SW480 (cell line): ENCODE measurements at places on chromosomes 6 and 20.

DNA sequence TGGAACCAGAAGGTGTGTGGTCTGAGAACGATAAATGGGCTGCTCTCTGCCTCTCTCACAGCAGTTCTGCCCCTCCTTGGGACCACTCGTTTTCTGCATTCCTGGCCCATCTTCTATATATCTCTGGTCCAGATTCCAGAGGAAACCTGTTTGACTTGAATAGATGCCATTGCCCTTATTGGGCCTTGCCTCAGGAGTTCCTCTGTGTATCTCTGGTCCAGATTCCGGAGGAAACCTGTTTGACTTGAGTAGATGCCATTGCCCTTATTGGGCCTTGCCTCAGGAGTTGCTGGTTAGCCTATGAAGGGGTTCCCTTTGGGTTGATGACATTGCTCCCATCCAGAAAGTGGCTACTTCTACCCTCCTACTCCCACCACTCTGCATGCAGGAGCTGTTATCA is 189.4 kb downstream of the SLC16A10 start:
- no peak for DNase-seq

GRCh38 chr6:140641412-140641811 is 1267.0 kb upstream of the CITED2 start:
- no peak for DNase-seq

DNA sequence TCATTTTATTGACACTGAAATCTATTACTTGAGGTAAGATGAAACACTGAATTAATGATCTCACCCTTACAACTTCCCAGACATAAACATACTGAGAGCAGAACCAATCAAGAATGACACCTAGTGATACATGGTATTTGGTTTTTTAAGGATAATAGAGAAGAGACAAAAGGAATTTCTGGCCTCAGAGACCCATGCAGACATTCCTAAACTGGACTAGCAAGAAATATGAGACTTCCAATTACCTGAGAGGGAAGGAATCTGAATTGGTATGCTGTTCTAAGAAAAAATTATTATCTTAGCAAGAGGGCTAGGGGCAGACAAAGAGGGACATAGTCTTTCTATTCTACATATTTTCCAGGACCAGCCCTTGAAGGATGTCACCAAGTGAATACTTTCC is 141.1 kb downstream of the BMP5 start:
- no peak for DNase-seq

GRCh38 chr6:42359021-42359420 is 92.7 kb downstream of the TRERF1 start:
- DNase-seq = no peak

GRCh38 chr6:108285381-108285780 is 9.5 kb upstream of the AFG1L start:
- no peak for DNase-seq

GRCh38 chr6:85672623-85673022 is 29.9 kb upstream of the SYNCRIP start:
- no peak for DNase-seq

GRCh38 chr6:33344701-33345697 is 27.5 kb upstream of the ZBTB22 start:
- peak; percentile 72 for DNase-seq

- no peak for DNase-seq
These were observed 74.9 kb downstream of the FOXO3 start for GRCh38 chr6:108635505-108636226.

DNA sequence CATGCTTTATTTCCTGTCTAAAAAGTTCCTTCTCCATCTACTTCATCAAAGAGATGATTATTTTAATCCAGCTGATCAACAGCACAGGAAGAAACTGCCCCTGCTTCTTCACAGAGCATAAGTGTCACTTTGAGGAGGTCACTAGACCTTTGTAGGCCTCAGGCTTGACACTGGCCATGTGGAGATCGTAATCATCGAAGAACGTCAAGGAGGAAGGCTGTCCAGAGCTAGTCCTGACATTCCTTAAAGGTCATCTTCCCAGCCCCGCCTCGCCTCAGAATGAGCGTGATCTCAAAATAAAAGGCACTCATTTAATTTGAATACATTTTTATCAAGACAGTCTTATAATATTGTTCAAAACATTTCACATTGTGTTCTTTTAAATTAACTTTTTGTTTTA is 445.7 kb upstream of the CDH4 start:
- no peak for DNase-seq

DNA sequence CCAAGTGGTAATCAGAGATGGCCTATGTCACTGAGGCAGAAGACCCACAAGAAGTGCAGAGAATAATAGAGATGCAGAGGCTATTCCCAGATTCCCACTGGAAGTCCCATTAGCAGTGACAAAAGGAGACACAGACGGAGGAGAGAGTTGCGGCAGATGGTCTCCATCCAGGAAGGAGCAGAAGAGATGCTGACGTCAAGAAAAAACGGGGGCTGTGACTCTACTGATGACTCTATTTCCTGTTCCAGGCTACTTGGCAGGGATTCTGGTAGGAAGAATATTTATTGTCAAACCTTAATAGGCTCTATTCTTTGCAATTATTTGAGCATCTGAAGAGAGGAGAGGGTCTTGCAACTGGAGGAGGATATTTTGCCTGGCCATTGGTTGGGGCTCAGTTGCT is 246.0 kb upstream of the ECI2 start:
- DNase-seq = no peak

GRCh38 chr6:131825946-131826345 is 18.1 kb downstream of the ENPP1 start:
- no peak for DNase-seq

DNA sequence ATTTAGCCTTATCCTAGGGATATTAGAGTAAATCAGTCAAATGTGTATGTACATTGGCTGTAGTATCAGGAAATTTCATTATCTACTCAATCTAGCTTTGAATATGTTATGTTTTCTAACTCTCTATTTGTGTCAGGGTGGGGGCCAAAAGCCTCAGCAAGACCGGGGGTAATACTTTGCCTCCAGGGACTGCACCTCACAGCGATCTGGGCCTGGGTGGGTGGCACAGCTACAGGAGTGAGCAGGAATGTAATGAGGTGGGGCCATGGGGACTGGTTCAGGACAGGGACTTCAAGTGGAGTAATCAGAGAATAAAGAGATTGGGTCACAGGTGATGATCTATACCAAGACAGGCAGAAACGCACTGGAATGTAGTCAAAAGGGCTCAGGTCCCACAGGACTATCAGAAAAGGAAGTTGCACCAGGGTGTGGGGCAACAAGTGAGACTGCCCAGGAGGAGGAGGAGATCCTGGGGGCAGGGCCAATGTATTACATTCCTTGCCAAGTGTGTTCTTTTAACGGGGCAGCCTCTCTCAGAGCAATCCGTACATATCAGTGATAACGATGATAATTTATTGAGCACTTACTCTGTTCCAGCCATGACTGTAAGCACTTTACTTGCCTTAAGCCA is 54.0 kb downstream of the PIGU start:
- DNase-seq = no peak

DNA sequence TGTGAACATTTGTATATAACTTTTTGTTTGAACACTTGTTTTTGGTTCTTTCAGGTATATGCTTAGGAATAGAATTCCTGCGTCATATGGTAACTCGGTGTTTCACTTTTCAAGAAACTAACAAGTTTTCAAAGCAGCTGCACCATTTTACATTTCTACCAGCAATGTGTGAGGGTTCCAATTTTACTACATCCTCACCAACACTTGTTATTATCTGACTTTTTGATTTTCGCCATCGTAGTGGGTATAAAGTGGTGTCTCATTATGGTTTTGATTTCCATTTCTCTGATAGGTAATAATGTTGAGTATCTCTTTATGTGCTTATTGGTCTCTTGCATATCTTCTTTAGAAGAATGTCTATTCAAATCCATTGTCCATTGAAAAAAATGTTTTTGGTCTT is 39.6 kb upstream of the MROH8 start:
- DNase-seq = no peak

GRCh38 chr6:169959136-169960002 is 207.9 kb downstream of the ERMARD start:
- DNase-seq = no peak

DNA sequence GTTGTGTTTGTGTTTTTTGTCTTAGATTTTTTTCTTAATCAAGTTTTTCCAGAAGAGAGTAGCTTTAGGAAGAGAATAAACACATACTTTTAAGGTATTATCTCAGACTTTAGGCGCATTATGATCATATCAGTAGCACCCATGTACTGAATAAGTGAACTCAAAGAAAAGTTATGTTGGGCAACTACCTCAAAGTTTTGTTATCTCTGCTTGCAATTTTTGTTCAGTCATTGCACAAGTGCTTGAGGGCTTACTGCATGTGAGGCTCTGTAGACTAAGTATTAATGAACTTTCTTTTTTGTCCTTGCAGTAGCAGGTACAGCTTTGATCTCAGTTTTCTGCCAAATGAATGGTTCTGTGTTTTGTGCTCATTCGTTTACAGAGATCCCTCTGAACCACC is 189.0 kb downstream of the SLC16A10 start:
- DNase-seq = no peak

GRCh38 chr6:74857157-74857556 is 348.7 kb downstream of the COL12A1 start:
- DNase-seq = no peak

- DNase-seq = peak; percentile 100
These were observed 1.1 kb downstream of the SPAG4 start for GRCh38 chr20:35616465-35617396.

DNA sequence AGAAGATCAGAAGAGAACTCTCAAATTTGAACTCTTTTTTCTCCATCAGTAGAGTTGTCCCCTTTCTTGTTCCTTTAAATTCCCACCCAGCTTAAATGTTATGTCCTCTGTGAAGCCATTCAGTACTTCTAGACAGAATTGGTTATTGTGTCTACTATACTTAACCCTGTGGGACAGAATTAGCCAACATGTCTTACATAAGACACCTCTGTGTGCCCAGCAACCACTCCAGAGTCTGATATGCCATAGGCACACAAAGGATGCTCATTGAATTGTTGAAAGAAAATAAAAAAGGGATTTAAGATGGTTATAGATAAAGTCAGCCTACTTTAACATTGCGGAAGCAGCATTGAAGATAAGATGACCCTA is 77.0 kb upstream of the LTV1 start:
- no peak for DNase-seq

DNA sequence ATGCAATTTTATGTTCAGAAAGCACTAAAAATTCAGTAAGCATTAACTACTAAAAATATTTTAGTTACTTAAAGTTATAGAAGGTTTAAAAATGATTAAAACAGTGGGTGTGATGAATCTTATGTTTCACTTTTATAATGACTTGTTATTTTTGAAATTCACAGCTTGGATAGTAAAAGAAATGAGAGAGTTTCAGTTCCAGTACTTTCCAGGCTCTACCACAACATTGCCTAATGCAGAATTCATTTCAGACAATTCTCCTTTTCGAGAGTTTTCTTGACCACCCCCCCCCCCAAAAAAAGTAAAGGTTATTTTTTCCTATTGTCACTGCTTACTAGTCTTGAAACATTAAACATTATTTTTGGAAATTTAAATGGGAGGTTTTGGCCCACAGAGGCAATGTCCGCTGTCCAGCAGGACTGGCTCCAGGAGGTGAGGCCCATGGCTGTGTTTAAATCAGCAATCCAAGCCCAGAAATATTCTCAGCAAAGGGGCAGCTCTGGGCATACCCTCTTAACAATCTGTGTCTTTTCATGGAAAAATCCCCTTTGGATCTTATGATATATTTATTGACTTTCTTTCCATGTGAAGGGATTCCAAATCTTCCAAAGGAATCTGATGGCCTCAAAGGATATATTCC is 519.9 kb downstream of the MAFB start:
- DNase-seq = no peak

GRCh38 chr6:35089935-35090505 is 51.1 kb downstream of the TCP11 start:
- no peak for DNase-seq

GRCh38 chr6:132087391-132087790 is 136.2 kb upstream of the CCN2 start:
- DNase-seq = no peak

DNA sequence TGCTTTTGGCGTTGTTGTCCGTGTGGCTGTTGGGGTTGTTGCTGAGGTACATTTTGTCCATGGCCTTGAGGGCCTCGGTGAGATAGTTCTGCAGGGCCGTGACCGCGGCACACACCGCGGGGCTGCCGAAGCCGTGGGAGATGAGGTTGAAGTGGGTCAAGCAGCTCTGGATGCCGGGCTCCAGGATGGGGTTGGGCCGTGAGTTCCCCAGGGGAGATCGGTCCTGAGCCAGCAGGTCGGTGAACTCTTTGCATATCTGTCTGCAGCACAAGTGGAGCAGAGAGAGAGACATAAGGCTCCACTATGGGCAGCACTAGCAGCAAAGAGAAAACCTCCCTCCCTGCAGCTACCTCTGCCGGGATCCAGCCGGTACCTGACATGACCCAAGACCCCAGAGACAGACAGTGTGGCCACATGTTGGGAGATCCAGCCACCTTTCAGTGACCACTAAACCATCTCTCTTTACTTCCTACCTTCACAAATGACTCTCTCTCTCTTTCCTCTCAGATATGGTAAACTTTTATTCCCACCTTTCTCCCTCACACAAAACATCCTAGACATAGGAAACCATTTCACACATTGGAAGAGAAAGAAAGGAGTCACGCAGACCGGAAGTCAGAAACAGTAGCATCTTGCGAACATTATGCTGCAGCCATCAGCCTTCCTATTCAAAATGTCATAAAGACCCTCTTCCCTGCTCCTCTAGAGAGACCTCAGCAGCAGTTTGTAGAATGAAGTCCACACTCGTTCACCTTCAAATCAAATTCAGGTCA is 16.2 kb downstream of the TFAP2A start:
- DNase-seq = no peak

DNA sequence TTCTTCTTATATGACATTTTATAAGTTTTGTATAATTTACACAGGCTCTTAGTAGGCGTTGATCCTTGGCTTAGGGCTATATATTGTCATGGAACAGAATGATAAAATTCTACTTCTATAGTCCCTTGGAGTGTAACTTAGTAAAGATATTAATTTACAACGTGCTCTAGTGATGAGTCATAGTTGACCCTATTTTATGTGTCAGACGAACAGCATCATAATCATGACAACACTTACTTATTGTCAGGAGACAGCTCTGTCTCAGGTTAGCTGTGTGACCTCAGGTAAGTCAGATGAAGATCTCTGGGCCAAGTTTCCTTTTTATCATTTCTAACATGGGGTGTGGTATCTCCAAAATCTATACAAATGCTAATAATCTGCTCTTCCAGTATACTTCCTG is 473.5 kb downstream of the UTRN start:
- DNase-seq = peak; percentile 8

DNA sequence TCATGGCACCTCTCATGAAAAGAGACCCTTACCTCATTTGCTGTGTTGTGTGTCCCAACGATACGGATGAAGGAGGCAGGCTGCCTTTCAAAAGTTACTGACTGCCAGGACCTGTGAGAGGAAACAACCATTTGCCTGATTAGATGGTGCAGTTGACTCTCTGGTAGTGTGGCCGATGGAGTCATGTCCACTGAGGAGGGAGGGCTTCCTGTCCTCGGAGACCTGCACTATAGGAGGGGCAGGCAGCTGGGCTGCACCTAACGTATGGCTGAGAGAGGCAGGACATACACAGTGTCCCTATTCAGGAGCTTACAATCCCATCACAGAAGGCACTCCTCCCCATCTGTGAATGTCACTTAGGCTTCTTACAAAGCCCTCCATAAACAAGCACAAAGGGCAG is 373.0 kb downstream of the ZFAND3 start:
- DNase-seq = no peak

GRCh38 chr20:12053353-12053752 is 135.7 kb downstream of the BTBD3 start:
- peak; percentile 60 for DNase-seq

- no peak for DNase-seq
These were observed 55.3 kb downstream of the SSR1 start for GRCh38 chr6:7257521-7258230.
